Stimulated activated CD4-positive, alpha-beta T cell treated with anti-CD3 and anti-CD28 coated beads, Interleukin-4, amount 100 ng/mL, for 48 hours (primary cell): ENCODE measurements at places on chromosomes 3 and 15.
A peak's percentile ranks its signal among the peaks of the same experiment; 100 is the strongest.

DNA sequence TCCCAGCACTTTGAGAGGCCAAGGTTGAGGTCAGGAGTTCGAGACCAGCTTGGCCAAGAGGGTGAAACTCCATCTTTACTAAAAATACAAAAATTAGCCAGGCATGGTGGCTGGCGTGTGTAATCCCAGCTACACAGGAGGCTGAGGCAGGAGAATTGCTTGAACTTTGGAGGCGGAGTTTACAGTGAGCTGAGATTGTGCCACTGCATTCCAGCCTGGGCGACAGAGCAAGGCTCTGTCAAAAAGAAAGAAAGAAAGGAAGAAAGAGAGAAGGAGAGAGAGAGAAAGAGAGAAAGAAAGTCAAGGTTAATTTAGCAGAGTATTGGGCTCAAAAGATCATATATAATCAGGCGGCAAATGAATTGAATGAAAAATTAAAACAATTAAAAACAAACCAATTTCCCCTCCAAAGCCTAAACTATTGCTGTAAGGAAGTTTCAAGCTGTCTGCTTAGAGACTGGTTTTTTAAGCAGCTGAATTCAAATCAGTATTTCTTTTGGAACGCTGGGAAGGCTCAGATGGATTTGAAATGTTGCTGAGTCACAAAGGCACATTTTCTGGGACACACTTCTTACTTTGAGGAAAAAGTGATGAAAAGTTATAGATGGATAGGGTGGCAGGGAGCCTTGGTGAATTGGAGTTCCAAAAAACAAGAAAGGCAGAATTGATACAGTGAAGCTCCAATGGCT is 81.3 kb upstream of the BHLHE40 start:
- DNase-seq: no peak

DNA sequence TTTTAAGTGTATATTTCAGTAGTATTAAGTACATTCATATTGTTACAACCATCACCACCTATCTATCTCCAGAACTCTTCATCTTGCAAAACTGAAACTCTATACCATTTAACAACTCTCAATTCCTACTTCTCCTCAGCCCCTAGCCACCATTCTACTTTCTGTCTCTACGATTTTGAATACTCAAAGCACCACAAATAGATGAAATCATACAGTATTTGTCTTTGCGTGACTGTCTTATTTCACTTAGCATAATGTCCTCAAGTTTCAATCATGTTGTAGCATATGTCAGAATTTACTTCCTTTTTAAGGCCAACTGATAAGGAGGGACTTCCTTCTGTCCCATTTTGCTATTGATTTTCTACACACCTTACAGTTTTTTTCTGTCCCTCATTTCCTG is 593.3 kb downstream of the FHIT start:
- DNase-seq: no peak

- DNase-seq: no peak
Observed at GRCh38 chr3:183537295-183537730, 18.2 kb downstream of the KLHL6 start.

- DNase-seq: no peak
Observed at GRCh38 chr3:136106101-136106500, 90.0 kb downstream of the MSL2 start.

DNA sequence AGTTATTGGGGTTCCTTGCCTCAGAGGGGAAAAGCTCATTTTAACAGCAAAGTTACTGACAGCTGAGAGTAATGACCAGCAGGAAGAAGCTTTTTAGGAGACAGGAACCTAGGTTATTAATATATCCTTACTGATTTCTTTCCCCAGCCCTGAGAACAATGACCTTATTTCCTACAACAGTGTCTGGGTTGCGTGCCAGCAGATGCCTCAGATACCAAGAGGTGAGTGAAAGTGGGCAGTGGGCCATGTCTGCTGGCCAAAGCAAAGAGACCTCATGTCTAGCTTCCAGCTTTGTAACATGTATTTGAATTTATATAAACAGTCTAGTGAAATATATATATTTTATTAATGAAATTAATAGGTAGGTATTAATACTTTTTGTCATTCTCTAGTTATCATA is 5.0 kb downstream of the CCNDBP1 start:
- DNase-seq: no peak

GRCh38 chr3:122092460-122093165 is 37.5 kb downstream of the CD86 start:
- peak; percentile 61 for DNase-seq

DNA sequence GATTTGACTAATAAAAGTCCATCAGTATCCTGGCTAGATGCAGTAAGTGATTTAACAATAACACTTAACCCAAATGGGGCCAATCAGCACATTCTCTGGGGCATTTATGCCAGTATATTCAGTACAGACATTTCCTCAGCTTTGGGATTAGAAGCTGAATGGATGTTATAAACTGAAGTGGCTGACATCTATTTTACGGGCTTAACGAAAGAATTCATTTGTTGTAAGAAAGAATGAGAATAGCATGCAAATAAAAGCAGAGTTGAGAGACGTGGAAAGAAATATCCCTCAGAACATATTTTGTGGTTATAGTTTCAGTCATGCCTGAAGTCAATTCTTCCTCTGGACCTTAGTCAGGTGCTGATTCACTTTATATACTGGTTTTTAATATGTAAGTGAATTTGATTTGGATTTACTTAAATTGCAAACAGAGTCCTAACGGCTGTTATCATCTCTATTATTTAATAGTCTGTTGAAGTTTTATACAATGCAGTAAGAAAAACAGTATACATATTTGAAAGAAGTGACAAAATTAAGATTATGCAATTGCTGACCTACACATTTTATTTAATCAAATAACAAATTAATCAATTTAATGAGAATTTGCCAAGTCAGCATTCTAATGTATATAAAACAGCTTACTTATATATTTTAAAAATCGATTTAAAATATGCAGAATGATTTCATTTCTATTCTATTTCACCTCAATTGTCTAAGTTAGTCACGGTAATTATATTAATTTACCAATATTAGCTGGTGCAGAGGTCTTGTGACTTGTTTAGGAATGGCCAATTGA is 513.9 kb upstream of the CADM2 start:
- DNase-seq: no peak

- DNase-seq: no peak
Observed at GRCh38 chr3:16480861-16481545, 32.5 kb downstream of the RFTN1 start.

GRCh38 chr3:61894988-61895935 is 333.9 kb downstream of the PTPRG start:
- DNase-seq: peak; percentile 4

GRCh38 chr3:182045736-182046135 is 334.0 kb downstream of the SOX2 start:
- DNase-seq: no peak

DNA sequence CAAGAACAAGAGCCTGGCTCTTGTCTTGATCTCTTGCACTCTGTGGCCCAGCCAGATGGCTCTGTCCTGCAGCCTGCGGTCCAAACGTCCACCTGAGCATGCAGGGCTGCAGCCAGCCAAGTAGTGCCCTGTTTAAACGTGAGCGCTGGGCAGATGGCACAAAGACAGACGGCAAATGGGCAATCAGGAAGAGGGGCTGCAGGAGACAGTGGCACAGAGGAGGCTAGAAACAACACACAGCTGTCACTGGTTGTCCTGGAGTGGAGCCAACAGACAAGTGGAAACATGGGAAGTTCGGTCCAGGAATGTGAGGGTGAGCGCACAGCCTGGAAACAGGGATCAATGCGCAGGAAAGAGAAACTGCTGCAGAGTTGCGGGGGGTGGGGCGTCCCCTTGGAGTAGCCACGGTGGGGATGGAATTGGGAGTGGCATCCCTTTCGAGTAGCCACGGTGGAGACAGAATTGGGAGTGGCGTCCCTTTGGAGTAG is 10.7 kb upstream of the ZXDC start:
- DNase-seq: no peak

- DNase-seq: no peak
Observed at GRCh38 chr3:31184261-31185061, 290.0 kb upstream of the GADL1 start.

GRCh38 chr3:111616417-111617105 is 21.4 kb upstream of the ZBED2 start:
- peak; percentile 73 for DNase-seq

GRCh38 chr3:78670746-78671145 is 1097.1 kb downstream of the ROBO1 start:
- no peak for DNase-seq

DNA sequence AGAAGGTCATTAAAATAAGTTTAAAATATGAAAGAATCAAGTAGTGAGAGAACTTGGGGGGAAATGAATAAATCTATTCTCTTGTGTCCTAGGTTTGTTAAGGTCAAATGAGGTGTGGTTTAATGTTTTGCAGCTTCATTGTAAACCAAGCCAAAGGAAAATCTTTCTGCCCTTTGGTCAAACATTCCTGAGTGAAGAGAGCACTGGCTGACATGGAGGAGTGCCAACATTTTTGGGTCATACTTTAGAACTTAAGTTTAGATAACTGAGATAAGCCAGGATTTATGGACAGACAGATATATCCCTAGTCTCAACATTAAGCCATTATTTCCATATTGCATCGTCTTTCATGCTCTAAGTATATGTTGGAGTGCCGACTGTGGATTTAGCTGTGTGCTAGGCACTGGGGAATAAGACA is 66.4 kb downstream of the PTPRG start:
- no peak for DNase-seq

- DNase-seq: no peak
Observed at GRCh38 chr15:97522347-97522746, 438.2 kb upstream of the ARRDC4 start.

DNA sequence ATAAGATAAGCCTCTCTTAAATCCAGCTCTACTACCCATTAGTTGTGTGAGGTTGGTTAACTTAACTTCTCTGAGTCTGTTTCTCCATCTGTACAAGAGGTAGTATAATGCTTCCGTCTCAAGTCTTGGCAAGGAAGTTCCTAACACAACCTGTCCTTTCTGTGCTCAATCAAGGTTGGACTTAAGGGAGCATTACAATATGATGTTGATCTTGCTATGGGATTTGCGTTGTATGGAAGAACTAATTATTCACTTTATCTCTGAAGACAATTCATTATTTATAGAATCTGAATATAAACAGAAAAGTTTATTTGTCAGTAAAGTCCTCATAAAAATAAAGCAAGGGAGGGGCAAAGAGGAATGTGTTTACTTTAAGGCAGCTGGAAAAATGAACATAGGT is 18.9 kb upstream of the SPTSSB start:
- no peak for DNase-seq

GRCh38 chr3:127792541-127793292 is 29.6 kb downstream of the MGLL start:
- DNase-seq: no peak

DNA sequence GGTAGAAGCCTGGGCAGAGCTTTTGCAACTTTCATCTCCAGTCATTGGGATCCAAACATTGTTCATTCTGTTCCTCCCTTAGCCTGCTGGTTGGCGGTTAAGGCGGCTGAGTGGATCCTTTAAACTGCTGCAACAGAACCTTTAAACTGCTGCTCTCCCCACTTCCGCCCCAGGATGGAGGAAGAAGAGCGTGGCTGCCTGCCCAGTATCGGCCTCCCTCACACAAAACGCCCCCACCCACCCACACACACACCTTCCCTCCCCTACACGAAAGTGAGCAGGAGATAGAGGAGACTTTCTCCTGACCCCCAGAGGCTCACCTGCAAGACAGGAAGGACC is 460 bp upstream of the ZMAT3 start:
- DNase-seq: peak; percentile 26

DNA sequence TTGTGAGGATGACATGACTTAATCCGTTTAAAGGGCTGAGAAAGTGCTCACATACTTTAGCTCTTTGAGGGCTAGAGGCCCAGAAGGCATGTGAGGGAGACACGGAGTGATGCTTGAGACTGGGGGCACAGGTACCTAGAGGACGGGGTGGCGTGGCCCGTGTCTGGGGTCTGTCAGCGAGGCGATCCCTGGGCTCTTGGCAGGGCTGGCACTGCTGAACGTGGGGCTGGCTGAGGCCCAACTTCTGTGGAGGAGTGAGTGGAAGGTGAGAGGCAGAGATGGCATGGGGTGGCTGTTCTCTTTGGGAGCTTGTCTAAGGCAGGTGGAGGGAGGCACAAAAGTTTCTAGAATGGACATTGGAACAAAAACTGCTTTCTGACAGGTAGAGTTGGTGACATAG is 9.5 kb downstream of the SEMA4B start:
- no peak for DNase-seq

GRCh38 chr3:16203031-16203430 is 28.6 kb downstream of the GALNT15 start:
- no peak for DNase-seq

- peak; percentile 23 for DNase-seq
Observed at GRCh38 chr3:197750858-197751737, 1.4 kb downstream of the FYTTD1 start.

GRCh38 chr3:141960731-141961130 is 84.3 kb downstream of the ATP1B3 start:
- no peak for DNase-seq

- DNase-seq: no peak
Observed at GRCh38 chr3:24829629-24830229, 335.1 kb upstream of the THRB start.

GRCh38 chr3:111858642-111859041 is 423 bp upstream of the PHLDB2 start:
- no peak for DNase-seq

GRCh38 chr3:194964809-194965208 is 279.1 kb downstream of the FAM43A start:
- no peak for DNase-seq

DNA sequence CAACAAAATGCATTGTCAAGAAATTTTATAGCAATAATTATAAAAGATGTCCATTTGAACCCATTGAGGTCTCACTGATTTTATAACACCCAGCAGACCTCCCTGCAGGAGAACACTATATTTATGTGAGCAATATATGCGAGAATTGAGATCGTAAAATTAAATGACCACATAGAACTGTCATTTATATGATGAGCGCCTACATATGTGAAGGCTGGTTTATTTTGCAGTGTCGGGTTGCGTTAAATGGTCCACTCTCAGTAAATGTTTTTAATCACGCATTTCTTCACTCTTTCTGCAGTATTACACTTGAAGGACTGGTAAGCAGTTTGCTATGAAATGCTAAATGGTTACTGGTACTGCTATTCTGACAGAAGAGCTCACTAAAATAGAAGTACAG is 408.5 kb upstream of the AGTR1 start:
- DNase-seq: no peak

DNA sequence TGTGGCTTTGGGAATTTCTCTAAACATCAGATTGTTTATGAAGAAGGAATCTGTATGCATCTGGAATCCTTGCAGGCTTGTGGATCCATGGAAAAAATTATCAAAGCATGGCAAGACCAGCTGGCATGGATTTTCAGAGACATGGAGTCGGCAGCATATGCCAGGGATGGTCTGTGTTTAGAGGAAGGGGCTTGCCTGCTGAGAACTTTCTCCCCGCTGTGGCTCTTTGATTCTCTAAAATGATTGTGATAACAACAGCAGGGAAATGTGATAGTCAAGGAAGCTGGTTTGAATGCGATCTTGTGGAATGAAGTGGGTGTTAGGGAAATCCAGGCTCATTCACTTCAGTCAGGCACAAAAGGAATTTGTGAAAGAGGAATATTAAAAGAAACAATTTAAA is 245.7 kb upstream of the THRB start:
- no peak for DNase-seq

DNA sequence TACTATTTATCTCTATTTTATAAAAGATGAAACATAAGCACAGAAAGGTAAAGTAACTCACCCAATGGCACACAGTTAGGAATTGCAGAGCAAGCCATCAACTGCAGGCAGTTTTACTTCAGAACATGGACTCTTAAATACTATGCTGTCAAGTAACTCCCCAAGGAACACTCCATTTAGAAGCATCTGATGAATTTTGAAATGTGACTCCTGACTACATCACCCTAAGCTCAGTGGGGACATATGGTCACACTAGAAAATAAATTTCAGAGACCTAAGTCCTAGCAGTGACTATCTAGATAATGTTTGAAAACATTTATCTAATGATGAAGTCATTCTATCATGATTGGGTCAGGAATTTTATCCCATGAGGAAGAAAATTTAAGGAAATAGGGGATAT is 272.8 kb upstream of the ARRDC4 start:
- no peak for DNase-seq
